ENCODE measurements at places on chromosomes 6 and 20.

GRCh38 chr20:49045440-49046086, 549 bp upstream of the CSE1L start:
- no peak for DNase-seq

DNA sequence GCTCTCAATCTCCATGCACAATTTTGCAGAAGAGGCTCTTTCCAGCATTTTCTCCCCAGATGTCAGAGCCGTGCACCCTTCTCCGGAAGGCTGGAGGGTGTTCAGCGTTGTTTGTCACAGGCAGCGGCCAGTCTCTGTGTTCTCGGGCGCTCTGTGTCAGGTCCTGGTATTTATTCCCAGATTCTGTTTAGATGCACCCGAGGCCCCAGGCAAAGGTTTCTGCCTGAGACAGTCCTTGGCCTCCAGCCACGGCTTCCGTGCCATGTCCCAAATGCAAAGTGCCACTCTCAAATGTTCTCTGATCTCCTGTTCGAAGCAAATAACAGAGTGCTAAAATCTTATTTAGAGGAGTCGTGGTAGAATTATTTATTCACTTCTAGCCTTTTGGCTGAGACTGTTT, 140.3 kb upstream of the AGPAT4 start:
- no peak for DNase-seq

DNA sequence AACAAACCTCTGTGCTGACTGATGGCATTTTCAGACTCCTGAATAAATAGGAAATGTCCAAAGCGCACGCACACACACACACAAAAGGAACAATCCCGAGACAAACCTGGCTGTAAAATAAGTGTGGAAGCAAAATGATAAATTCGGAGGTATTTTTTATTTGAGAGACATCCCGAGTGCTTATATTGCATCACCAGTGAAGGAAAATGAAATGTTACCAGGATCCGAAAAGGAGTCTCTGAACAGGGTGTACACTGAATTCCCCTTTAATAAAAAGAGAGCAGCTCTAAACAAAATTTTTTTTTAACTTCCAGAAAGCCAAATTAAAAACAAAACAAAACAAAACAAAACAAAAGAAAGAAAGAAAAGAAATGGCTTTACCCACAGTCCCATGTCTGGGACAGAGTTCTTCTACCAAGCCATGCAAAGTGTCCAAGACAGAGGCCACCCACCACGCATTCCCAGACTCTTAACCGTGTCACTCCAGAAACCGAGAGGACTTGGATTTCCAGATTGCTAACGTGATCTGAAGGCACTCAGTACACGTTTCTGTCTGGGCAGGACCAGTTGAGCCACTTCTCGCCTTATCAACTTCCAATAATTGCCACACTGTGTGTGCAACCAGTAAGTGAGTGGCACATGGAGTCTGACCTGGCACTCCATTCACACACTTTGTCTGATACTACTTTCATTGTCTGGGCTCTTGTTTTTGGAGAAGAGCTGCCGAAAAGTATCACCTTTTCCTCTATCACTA, 817 bp downstream of the ME1 start:
- DNase-seq, result no peak

DNA sequence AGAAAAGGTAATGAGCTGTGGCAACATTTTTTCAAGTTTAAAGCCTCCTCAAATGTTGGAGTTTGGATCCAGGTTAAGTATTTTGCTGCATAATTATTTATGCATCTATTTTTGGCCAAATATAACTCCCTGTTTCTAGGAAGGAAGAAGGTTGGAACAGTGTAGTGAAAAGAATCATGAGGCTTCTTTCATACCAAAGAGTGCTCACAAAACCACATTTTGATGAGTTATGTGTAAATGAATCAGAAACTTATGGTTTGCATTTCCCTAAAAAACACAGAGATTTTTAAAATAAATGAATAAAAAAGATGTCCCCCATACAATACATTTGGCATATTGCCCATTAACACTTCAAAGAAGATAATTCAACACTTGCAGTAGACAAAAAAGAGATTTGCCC, 246.9 kb upstream of the PRDM1 start:
- DNase-seq, result no peak

- no peak for DNase-seq
Measured at GRCh38 chr6:68046756-68047155, 588.3 kb upstream of the ADGRB3 start.

GRCh38 chr20:47247972-47248371, 108.5 kb downstream of the ZMYND8 start:
- DNase-seq, result no peak

- DNase-seq, result no peak
Measured at GRCh38 chr6:42441697-42442081, 10.0 kb downstream of the TRERF1 start.

DNA sequence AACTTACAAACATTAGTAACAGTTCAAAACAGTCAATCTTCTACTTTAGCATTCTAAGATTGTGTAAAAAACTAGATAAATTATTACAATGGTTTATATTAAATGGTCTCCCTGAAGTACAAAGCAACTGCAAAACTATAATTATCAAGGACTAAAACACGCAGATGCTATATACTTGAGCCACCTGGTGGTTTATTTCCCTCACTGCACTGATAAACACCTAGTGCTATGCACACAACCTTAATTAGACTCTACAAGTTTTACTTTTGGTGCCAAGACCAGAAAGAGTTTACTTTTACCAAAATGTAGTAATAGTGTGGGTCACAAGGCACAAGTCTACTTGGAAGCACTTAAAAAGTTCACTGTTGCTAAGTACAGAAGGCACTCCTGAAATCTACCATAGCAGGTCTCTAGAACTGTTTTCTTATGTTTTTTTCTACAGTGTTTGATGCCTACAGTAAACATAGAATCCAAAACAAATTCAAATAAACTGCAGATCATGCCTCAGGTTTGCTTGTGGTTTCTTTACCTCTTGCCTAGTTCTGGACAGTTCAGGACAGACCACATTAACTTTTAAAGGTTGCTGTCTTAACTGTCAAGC, 49.2 kb downstream of the GMDS start:
- no peak for DNase-seq

DNA sequence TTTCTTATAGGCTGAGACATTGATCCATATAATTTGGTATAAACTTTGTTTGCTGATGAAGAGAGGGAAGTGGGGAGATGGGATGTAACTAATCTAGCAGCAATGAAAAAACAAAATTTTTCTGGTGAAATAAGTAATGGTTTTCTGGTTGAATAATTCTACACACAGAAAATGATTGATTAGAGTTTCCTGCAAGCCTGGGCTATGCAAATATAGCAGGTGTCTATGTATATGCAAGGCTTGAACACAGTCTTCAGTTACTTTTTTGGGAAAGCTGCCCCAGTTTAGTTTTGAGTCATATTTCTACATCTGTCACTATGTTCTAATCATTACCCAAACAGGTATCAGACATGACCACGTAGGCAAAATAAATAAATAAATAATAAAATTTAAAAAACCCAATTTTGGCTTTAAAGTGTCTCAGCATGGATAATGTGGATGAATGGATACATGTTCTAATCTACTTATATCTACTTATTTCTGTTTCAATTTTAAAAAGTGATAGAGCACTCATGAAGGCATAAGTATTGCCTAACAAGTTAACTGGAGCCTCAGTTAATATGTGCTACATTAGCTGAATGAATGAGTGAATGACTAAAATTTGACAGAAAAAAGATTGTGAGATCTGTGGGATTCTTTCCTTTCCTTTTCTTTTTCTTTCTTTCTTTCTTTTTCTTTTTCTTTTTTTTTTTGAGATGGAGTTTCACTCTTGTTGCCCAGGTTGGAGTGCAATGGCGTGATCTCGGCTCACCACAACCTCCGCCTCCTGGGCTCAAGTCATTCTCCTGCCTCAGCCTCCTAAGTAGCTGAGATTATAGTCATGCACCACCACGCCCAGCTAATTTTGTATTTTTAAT, 37.2 kb upstream of the TFB1M start:
- DNase-seq, result no peak

GRCh38 chr6:84848960-84849359, 84.6 kb upstream of the TBX18 start:
- DNase-seq, result no peak

- DNase-seq, result no peak
Measured at GRCh38 chr6:35081426-35081851, 59.7 kb downstream of the TCP11 start.

GRCh38 chr6:7770601-7771000, 44.7 kb downstream of the BMP6 start:
- DNase-seq, result no peak

GRCh38 chr6:65819152-65819551, 112.1 kb upstream of the EYS start:
- no peak for DNase-seq

DNA sequence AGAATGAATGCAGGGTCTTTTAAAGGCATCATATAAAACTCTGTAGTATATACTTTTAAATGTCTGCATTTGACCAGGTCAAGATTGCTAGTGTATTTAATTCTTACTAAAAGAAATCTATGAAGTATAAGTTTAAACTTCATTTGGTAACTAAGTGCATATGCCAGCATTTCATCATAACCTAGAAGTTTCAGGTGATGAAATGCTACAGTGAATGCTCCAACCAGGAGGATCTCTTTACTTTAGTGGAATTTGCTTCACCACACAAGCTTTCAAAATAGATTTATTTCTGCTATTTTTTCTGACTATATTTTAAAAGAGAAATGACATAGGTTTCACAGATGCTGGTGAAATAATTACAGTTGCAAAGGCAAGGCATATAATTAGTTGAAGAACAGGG, 141.9 kb downstream of the HIVEP2 start:
- no peak for DNase-seq

DNA sequence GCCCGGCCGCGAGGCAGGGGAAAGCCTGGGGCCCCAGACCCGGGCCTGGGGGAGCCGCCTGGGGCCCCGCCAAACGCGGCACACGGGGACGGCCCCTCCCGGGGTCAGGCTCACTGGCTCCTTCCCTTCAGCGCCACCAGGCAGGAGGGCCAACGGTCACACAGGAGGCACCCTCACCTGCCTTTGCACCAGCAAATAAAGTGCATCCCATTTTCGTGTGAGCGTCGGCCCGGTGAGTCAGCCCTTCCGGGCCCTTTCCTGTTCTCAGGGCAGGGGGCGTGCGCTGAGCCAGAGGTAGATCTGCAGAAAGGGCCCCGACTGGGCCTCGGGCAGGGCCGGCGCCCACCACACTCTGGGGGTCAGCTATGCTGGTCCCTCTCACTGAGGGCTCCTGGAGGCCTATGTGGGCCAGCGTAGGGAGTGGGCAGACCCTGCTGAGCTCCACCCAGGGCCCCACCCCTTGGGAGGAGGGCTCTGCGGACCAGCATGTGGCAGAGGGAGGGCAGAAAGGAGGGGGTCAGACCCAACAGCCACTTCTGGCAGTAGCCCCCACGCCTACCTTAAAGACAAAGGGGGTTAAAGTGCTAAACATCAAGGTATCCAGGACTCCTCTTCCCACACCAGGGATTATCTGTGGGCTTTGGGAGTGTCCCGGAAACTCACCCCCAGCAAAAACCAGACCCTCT, 931 bp upstream of the UCKL1 start:
- no peak for DNase-seq

DNA sequence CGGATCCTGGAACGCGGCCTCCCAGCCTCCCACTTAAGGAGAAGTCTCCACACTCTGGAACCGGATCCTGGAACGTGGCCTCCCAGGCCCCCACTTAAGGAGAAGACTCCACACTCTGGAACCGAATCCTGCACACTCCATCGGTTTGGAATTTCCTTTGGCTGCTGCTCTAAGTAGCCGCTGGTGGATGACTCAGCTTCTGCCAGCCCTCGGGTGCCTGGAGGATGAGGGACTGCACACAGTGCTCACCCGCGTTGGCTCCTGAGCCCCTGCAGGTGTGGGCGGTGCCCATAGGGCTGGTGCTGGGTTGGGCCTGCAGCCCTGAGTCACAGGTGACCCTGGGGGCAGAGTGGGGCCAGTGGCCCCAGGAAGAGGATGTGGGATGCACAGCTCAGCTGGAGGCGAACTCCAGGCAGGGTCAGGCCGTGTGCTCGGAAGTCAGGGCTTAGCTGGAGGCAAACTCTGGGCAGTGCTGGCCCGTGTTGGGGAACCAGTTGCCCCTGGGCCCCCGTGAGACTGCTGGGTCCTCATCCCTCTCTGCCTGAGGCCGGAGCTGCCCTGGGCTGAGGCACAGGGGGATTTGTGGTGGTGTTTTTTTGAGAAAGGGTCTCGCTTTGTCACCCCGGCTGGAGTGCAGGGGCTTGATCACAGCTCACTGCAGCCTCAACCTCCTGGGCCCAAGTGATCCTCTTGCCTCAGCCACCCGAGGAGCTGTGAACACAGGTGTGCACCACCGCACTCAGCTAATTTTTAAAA, 13.9 kb upstream of the TNFRSF6B start:
- DNase-seq, result peak; percentile 59

DNA sequence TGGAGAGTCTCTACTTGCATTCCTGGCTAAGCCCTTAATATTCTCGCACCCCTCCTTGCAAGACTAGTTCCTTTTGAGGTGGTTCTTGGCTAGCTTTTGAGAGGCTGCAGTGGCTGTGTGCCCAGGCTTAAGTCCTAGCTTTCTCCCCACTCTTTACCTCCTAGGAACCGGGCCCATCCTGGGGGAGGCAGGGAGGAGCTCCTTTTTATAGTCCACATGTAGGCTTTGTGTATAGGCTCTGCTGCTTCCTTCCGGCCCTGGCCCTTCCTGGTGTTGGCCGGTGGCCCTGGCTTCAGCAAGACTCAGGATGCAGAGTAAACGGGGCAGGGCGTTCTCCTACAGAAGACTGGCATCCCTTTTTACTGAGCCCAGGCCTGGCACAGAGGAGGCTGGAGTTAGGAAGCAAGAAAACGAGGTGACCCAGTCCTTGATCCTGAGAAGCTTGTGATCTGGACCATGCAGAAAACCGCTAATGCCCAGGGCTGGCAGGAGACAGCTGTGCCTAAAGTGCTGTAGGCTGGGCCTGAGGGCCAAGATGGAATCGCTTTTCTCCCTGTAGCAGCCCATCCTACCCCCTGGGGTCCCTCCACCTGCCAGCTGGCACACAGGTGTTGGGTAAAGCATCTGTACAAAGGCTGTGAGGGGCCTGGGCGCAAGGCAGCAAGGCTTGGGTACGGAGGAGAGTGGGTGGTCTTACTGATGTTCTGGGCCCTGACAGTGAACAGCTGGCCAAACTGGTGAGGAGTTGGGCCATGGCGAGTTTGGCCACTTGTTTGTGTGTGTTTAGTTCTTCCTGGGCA, 8.7 kb downstream of the PLCG1 start:
- no peak for DNase-seq

DNA sequence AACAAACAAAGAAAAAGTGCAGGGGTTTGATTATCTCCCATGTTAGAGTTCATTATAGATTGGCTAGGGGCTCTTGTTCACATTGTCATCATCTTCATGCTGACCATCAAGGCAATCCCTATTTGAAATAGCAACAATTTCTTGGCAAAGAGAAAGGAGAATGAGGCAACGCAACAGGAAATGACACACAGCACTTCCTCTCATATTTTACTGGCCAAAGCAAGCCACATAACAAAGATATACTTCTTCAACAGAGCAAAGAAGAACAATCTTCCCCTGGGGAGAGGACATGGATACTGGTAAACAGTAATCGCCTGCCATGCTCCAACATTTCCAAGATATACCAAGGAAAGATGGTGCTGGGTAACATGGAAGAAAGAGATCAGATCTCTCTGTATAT, 29.8 kb downstream of the EPM2A start:
- DNase-seq, result no peak
